ENCODE measurements at places on chromosomes 7 and 10.
A peak's percentile ranks its signal among the peaks of the same experiment; 100 is the strongest.

- no peak for DNase-seq
These were observed 45.2 kb upstream of the MSMB start for GRCh38 chr10:46091080-46091827.

- no peak for DNase-seq
These were observed 12.6 kb downstream of the FKBP6 start for GRCh38 chr7:73340514-73340913.

GRCh38 chr7:39624935-39625694 is 1.7 kb downstream of the RALA start:
- DNase-seq = no peak

DNA sequence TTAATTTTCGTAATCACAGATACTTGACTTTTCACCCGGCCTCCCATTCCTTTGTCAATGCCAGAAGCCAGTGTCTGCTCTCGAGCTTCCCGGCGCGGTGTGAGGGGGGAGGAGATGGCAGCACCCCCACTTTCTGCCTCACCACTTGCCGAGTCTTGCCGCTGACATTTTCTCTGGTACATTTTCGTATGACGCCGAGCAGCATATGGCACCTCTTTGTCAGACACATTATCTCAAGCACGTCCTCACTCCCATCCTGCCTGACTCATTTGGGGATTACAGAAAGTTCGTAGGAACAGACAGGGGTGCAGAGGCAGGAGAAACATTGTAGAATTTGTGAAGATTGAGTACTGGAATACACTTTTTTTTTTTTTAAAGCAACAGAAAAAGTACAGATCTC is 60.8 kb upstream of the SORCS3 start:
- DNase-seq = no peak

DNA sequence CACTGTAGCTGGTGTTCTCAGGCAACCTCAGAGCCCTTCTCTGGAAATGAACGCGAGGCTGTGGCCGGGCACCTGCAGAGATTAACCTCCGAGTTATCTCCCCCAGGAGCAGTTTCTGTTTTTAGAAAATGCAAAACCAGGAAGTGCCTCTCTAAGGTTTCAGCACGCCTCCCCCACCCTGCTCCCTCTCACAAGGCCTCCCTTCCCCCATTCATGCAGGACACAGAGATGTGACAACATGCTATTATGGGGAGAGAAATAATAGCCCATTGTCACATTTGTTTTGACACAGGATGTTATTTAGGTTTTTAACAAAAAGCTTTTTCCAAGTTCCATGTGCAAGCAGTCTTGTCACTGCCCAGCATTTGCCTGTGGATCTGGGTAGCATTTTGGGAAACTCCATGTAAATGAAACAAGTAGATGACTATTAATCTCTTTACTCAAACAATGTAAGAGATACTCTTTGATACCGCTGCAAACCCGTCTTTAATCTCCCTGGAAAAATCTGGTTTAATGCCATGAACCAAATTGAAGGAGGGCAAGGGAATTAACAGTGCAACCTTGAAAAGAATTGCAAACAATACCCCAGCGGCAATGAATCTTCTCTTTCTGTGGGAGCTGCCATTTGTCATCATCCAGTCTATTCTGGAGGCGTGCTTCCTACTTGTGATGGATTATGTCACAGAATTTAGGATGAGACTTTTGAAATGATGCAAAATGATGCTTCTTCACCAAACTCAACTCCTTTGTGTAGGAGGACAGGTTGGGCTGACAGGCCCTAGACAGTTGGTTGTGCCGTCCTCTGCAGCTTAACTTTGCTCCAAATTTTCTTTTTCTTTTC is 86.5 kb upstream of the NMT2 start:
- DNase-seq = peak; percentile 40

DNA sequence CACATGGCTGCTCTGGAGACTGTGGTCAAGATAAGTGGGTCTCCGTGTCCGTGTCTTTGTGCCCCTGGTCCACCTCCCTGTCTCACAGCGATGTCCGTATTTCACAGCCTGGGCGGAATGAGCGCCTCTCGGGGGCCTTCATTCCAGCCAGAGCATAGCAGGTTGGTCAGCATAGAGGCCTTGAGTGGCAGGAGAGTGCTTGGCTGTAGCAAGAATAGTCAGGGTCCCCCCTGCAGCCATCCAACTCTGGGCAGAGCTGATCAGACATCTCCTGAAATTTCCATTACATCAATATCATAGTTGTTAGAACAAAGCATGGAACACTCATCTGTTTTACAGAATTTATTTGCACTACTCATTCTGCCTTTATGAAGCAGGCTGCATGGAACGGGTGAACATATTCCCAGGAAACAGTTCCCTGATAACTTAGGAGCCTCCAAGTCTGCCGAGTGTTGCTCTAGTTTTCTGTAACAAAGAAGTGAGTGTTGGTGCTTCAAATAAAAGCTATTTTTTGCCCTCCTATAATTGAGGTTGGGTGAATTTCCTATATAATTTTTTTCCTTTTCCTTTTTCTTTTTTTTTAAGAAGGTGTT is 255.3 kb downstream of the INHBA start:
- DNase-seq = no peak

- peak; percentile 33 for DNase-seq
These were observed 10.6 kb downstream of the DBF4 start for GRCh38 chr7:87886875-87887274.

DNA sequence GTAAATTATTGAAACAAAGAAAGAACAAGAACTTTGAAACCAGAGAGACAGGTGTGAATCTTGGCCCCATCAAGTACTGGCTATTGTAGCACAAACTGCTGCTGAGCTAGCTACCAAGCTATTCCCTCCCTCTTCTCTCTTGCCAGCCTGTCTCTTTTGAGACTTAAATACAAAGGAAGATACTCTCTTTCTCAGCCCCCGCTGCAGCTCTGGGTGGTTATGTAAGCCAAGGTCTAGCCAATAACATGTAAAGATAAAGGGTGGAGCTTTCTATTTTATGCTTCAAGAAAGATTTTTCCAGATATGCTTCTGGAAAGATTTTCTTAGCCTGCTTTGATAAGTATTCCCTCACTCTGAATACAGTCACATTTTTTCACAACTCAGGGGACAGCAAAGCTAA is 17.2 kb downstream of the BAZ1B start:
- no peak for DNase-seq

- no peak for DNase-seq
These were observed 16.0 kb upstream of the KIF5B start for GRCh38 chr10:32072025-32072800.

DNA sequence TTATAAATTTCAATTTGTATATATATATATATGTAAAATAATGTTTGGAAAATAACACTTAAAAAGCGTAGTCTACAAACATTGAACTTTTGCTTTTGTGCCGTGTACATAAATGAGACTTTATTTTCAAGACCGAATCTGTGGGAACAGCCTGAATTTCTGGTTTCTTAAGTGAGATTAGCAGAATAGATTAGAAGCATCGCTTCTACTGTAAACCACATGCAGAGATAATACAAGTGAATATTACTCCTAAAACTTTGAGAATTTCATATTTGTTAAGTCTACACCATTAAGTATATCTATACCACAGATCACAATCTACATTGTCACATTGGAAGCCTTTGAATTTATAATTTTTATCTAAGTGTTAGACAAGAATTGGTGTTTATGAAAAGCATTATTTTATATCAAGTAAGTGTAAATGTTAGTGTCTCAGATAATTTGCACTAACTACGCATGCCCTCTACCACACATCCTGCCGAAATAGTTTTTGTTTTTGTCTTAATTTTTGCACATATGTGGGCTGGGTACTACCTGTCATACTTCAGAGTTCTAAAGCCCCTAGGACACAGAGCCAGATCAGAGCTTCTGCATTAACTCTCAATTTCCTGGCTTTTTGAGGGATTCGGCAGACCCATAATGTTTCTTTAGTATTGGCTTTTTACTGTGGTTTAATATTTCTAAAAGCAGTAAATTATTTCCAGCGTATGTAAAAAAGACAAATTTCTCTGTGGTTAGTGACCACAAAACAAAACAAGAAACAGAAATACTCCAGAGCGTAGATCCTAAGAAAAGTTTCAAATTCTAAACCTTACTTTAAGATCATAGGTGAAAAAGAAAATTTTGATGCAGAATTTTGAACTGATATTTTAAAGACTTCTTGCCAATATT is 20.0 kb downstream of the TWIST1 start:
- DNase-seq = no peak

GRCh38 chr10:127090138-127090537 is 106.3 kb downstream of the INSYN2A start:
- DNase-seq = no peak

GRCh38 chr10:71661060-71661622 is 58.4 kb downstream of the C10orf105 start:
- no peak for DNase-seq

- no peak for DNase-seq
These were observed 34.0 kb downstream of the CUL2 start for GRCh38 chr10:35056133-35056532.

- peak; percentile 39 for DNase-seq
These were observed 63.0 kb downstream of the INSIG1 start for GRCh38 chr7:155360495-155361345.

- DNase-seq = no peak
These were observed 147.1 kb upstream of the PRSS1 start for GRCh38 chr7:142602183-142602582.

- peak; percentile 13 for DNase-seq
These were observed 526.9 kb upstream of the VSTM2A start for GRCh38 chr7:54015251-54015650.

- no peak for DNase-seq
These were observed 64.9 kb downstream of the MYOF start for GRCh38 chr10:93417266-93417665.

GRCh38 chr10:132790470-132790869 is 4.5 kb upstream of the NKX6-2 start:
- DNase-seq = no peak

DNA sequence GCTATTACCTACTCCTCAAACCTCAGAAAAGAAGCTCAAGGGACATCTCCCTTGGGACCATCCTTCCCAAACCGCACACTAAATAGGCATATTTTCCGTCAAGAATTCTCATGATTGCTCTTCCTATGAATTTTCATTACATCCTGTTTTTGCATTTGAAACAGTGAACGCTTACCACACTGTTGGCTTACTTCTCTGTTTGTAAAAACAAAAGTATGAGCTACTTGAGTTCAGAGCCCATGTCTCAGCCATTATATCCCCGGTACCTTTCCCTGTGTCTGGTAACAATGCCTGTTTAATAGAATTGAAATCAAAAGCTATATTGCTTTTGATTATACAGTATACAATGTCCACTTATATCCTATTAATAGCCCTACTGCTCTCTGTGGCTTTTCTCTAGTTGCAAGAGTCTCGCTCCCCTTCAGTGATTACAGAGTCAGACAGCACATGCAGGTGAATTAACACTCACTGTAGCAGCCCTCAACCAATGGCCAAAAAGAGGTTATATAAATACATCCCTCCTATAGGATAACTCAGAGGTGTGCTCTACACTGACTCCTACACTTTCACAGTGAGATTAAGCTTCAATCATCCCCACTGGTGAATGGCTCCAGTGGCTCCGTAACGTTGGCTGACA is 264.4 kb downstream of the SORCS1 start:
- no peak for DNase-seq

- DNase-seq = no peak
These were observed 39.4 kb downstream of the CTBP2 start for GRCh38 chr10:125121003-125121402.

Measured in kidney capillary endothelial cell (primary cell).